ENCODE measurements at places on chromosomes 11 and 22. TPM values are rescaled to one million over a fixed set of nuclear protein-coding genes. Genes with fewer than 3 reads are reported as not detected.

DNA sequence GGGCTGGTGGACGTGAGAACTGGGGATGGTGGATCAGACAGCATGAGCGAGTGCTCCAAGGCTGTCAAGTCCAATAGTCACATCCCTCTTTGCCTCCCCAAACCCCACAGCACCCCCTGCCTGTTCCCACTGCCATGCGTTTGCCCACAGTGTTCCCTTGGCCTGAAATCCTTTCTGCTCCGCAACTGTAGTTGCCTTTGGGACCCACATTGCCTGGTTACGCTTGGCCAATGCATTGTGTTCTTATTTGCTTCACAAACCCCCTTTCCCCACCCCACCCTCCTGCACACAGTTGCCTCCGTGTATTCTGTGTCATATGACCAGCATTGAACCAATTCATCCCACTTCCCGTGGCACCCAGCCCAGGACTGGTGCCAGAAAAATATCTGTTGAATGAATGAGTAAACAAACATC, 2.1 kb upstream of the KIAA0930 start:
- no peak for DNase-seq
- H3K4me3 ChIP-seq, result no peak overlapping the region
- no peak overlapping the region for H3K27ac ChIP-seq
- peaks cover 18% of the 10 kb centered on the region for H3K36me3 ChIP-seq

- DNase-seq, result no peak
- no peak overlapping the region for H3K4me3 ChIP-seq
- no peaks in the 10 kb centered on the region for H3K27me3 ChIP-seq
- H3K36me3 ChIP-seq, result no peaks in the 10 kb centered on the region
Measured at GRCh38 chr11:36196411-36196998, 92.7 kb downstream of the COMMD9 start.

DNA sequence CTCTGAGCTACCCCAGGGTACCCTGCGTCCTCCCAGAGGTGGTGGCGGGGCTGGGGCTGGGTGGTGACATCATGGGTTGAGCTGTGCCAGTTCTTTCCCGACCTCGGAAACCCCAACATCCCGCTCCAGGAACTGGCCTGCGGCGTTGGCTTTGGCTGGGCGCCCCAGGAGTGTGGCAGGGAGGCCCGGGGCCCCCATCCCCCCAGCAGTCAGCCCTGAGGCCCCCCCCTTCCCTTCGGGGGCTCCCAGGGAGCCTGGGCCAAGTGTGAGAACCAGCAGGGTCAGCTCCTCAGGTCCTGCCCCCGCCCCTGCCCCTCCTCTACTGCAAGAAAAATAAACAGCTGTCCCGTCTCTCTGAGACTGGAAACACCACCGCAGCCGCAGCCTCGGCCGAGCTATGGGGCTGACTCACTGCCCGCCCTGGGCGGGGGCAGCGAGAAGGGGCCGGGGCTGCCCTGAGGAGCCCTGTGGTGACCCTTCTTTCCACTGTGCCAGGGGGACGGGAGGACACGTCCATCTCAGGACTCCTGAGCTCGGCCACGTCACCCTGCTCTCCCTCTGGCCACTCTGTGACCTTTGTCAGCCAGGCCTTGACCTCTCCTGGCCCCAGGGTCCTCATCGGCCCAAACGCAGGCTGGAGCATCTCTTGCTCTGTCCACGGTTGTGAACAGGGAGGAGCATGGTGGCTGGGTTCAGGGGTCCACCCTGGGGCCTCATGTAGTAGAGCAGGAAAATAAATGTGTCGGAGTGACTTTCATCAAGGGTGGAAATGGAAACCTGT, 73.4 kb downstream of the WNT7B start:
- H3K27ac ChIP-seq, result peak overlapping the region; percentile 75
- H3K36me3 ChIP-seq, result no peaks in the 10 kb centered on the region
- DNase-seq, result peak; percentile 91
- H3K4me3 ChIP-seq, result peak overlapping the region; percentile 14
- H3K27me3 ChIP-seq, result no peaks in the 10 kb centered on the region
- H3K4me1 ChIP-seq, result peaks cover 34% of the 10 kb centered on the region

GRCh38 chr22:30312053-30312452, 14.7 kb downstream of the TBC1D10A start:
- DNase-seq, result peak; percentile 45
- H3K4me3 ChIP-seq, result no peak overlapping the region
- no peak overlapping the region for H3K27ac ChIP-seq
- peaks cover 9% of the 10 kb centered on the region for H3K36me3 ChIP-seq

- no peaks in the 10 kb centered on the region for H3K27me3 ChIP-seq
- no peak for DNase-seq
- no peaks in the 10 kb centered on the region for H3K36me3 ChIP-seq
- no peak overlapping the region for H3K27ac ChIP-seq
Measured at GRCh38 chr11:31720671-31721365, 90.3 kb downstream of the PAX6 start.

DNA sequence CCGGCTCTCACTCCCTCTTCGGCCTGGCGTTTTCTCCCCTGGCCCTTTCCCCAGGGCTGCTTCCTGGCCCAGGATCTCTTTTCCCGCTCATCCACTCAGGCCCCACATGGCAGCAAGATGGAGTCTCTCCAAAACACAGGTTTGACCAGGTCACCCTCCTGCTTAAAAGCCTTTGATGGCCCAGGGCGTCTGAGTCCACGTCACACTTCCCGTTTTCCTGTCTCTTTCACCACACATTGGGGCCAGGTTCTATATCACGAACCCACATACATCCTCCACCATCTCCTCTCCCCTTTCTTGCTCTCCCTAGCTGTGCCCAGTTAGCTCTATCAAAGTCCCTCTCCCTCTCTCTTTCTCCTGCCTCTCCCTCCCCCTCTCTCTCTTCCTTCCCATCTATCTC, 7.8 kb upstream of the LRRC32 start:
- H3K36me3 ChIP-seq, result no peaks in the 10 kb centered on the region
- no peak overlapping the region for H3K27ac ChIP-seq
- H3K27me3 ChIP-seq, result no peaks in the 10 kb centered on the region
- DNase-seq, result no peak

- no peaks in the 10 kb centered on the region for H3K36me3 ChIP-seq
- H3K27me3 ChIP-seq, result no peaks in the 10 kb centered on the region
- no peak for DNase-seq
- H3K4me3 ChIP-seq, result no peak overlapping the region
Measured at GRCh38 chr11:104390651-104391050, 226.7 kb upstream of the PDGFD start.

DNA sequence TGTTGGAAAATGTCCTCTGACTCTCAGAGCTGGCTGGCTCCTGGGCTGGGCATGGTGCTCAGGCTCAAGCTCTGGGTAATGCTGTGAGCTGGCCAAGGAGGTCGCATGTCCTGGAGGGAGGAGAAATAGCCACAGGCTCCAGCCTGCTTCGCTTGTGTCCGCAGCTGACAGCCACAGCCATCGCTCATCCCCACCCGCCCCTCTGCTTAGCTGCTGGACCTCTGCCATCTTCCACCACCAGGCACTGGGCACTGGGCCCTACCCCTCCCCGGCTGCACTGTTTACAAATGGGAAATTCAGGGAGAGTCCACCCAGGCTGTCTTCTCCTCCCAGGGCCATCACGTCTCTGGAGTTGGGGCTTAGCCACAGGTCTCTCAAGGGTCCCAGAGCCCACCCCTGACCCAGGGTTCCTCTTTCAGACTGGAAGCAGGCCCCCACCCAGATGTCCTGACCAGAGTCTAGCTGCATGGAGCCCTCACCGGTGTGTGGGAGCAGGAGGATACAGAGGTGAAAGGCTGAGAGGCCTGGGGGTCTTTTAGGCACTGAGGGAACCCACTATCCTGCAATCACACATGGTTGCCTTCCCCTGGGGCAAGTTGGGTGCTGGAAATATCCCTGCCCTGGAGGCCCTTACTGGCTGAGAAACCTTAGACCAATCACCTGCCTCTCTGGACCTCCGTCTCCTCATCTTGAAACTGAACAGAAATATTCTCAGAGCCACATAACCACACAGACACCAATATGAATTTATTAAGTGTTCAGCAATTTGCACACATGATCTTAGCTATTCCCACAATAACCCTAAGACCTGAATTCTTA, 62.7 kb downstream of the CD82 start:
- H3K27me3 ChIP-seq, result peaks cover 17% of the 10 kb centered on the region
- no peak overlapping the region for H3K4me3 ChIP-seq
- H3K27ac ChIP-seq, result no peak overlapping the region
- DNase-seq, result no peak
- no peaks in the 10 kb centered on the region for H3K36me3 ChIP-seq
- H3K4me1 ChIP-seq, result no peaks in the 10 kb centered on the region

GRCh38 chr11:114174712-114175495, 115.4 kb downstream of the ZBTB16 start:
- no peak for DNase-seq
- H3K27ac ChIP-seq, result no peak overlapping the region
- H3K36me3 ChIP-seq, result no peaks in the 10 kb centered on the region
- no peaks in the 10 kb centered on the region for H3K4me1 ChIP-seq
- H3K27me3 ChIP-seq, result no peaks in the 10 kb centered on the region

DNA sequence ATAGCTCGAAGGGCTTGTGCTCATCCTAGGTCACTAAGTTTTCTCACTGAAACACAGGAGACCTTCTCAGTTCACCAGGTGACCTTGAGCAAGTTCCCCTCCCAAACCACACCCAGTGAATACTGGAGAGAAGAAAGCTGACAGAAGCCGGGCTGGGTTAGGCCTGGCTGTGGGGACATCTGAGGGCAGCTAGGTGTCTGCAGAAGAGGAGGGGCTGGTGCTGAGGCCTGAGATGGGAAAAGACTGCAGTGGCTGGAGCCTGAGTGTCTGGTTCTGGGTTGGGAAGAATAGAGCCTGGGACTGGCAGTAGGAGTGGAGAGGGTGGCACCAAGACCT, 602 bp upstream of the INPP5J start:
- DNase-seq, result no peak
- no peak overlapping the region for H3K4me3 ChIP-seq
- no peaks in the 10 kb centered on the region for H3K36me3 ChIP-seq
- no peak overlapping the region for H3K27ac ChIP-seq
- peaks cover 6% of the 10 kb centered on the region for H3K4me1 ChIP-seq
- no peaks in the 10 kb centered on the region for H3K27me3 ChIP-seq

DNA sequence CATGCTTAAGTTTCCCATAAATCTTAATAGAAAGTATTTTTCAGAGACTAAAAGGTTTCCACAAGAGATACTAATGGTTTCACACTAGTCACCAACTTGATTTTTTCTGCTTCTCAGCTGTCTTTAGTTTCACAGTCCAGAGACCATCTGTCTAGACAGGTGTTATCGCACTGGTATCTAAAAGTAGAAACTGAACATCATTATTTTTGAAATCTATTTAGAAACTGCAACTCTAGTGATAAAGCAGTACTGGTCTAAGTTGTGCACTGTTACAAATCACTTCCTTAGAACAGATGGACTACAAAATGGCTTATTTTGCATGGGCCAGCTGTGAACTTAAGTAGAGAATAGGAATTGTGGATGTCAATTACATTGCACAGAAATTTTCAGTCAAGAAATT, 78.0 kb downstream of the CNTN5 start:
- no peaks in the 10 kb centered on the region for H3K27me3 ChIP-seq
- H3K27ac ChIP-seq, result no peak overlapping the region
- H3K36me3 ChIP-seq, result no peaks in the 10 kb centered on the region
- no peak for DNase-seq
- no peak overlapping the region for H3K4me3 ChIP-seq
- no peaks in the 10 kb centered on the region for H3K4me1 ChIP-seq

GRCh38 chr11:9280655-9281301, 15.6 kb upstream of the DENND5A start:
- peak; percentile 26 for DNase-seq
- H3K4me3 ChIP-seq, result no peak overlapping the region
- H3K27me3 ChIP-seq, result no peaks in the 10 kb centered on the region
- H3K4me1 ChIP-seq, result peaks cover 6% of the 10 kb centered on the region

GRCh38 chr11:128451652-128452470, 135.5 kb downstream of the ETS1 start:
- H3K36me3 ChIP-seq, result peaks cover 8% of the 10 kb centered on the region
- peak; percentile 62 for DNase-seq
- H3K4me1 ChIP-seq, result peaks cover 26% of the 10 kb centered on the region
- H3K27ac ChIP-seq, result no peak overlapping the region
- no peaks in the 10 kb centered on the region for H3K27me3 ChIP-seq
- peak overlapping the region; percentile 20 for H3K4me3 ChIP-seq

- no peaks in the 10 kb centered on the region for H3K4me1 ChIP-seq
- no peak for DNase-seq
- no peak overlapping the region for H3K27ac ChIP-seq
- no peaks in the 10 kb centered on the region for H3K27me3 ChIP-seq
Measured at GRCh38 chr11:116643521-116643920, 129.3 kb downstream of the BUD13 start.

DNA sequence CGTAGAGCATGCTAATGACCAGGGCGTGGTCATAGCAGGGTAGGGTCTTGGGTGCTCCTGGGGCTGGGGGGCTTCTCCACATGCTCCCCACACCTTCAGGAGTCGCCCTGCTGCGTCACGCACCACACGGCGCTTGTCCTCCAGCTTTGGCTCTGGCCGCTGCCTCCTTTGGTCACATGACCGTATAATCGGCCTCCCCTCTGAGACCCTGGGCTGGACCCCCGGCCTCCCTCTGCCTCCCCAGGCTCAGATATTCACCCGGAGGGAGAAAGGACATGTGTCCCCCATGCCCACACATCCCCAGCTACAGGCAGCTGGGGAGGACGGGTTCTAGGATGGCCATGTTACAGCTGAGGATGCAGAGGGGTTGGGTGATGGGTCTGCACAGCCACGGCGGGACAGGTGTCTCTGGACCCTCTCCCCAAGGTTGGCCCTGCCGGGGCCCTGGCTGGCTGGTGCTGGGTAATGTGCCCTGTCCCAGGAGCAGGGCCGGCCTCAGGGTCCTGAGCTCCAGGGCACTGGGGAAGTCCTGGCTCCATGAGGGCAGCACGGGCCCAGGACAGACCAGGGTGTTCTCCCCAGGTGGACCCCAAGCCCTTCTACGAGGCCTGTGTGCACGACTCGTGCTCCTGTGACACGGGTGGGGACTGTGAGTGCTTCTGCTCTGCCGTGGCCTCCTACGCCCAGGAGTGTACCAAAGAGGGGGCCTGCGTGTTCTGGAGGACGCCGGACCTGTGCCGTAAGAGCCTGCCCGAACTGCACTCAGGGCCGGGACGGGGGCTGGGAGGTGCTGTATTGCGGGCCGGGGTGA, 14.5 kb downstream of the MUC2 start:
- H3K4me1 ChIP-seq, result no peaks in the 10 kb centered on the region
- H3K27me3 ChIP-seq, result no peaks in the 10 kb centered on the region
- no peaks in the 10 kb centered on the region for H3K36me3 ChIP-seq
- no peak for DNase-seq
- H3K27ac ChIP-seq, result no peak overlapping the region

GRCh38 chr11:125932301-125932700, 13.5 kb upstream of the VSIG10L2 start:
- no peak overlapping the region for H3K27ac ChIP-seq
- H3K36me3 ChIP-seq, result no peaks in the 10 kb centered on the region
- H3K4me1 ChIP-seq, result no peaks in the 10 kb centered on the region
- no peak for DNase-seq

The FHIP1B gene
- total RNA-seq, result 5.6 TPM

The PNPLA3 gene
- total RNA-seq, result 14.1 TPM

The KRTAP5-8 gene
- not detected for total RNA-seq

The PDE2A gene
- total RNA-seq, result not detected

The PLEKHB1 gene
- total RNA-seq, result not detected

Measured in SJSA1 (cell line).